Spinal cord (tissue), 10 donors: ENCODE measurements at places on chromosomes 1 and 21.

DNA sequence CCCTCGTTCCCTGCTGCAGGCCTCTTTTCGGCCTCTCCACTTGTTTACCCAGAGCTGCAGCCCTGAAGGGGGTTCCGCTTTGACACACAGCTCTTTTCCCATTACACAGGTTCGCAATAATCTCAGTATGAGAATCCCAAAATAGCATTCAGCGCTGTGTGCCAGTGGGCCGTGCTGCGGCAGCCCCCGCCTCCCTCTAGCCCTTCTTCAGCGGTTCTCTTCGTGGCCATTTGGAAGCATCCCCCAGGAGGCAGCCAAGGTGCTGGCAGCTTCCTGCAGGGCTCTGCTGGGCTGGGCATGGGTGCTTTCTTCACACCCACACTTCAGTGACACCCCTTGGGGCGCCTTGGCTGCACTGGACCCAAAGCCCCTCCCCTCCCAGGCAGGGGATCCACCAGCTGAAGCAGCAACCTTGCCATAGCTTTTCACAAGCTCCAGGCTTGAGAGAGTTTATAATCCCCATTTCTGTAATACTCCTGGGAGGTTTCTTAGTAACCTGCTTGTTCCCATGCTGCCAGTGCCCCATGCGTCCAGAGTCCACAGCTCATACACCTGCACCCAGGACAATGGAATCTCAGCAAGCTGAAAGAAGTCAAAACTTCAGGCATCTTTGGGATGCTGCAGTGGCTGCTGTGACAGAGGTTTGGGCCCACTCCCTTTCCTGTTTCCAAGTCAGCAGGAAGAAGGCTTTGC lies 8.1 kb downstream of the NCF2 start:
- no peak for DNase-seq

DNA sequence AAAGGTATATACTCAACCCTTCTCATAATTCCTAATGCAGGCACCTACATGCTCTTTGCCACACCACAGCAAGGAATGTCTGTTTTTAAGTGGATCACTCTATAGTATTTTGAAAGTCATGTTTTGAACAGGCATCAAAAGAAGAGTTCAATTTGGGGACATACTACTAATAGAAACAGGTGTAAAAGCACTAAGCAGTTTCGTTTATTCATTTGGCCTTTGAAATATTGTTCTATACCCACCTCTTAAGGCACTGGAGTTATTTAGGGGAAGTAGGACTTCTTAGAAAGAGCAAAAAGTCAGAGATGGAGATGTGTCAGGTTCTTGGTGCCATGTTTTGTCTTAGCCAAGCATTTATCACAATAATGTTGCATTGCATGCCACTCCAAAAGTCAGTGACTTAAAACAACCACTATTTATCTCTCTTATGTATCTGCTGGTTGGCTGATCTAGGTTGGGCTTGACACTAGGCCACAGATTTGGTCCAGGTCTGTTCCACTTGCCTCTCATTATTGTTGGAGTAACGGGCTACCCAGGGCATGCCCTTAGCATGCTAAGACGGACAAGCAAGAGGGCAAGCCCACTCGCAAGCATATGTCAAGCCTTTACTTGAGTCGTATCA lies 107.5 kb downstream of the RGL1 start:
- no peak for DNase-seq

DNA sequence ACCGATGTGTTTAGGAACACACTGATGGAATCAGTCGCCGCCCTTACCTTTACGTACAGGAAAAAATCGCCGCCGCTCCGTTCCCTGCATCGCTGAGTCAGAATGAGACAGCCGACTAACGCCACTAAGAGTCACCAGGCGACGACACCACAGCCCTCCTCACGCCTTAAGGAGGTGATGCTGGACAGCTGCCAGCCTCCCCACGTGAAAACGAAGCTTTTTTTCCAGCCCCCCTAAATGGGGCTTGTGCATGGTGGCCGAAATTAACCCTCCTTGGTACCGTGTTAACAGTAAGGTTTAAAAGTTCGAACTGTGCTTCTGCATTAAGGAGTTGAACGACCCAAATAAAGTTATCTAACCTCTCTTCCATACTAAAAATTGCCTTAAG lies 511 bp downstream of the DNTTIP2 start:
- no peak for DNase-seq

GRCh38 chr1:223741861-223742260 lies 29.5 kb downstream of the CAPN2 start:
- DNase-seq, result no peak

DNA sequence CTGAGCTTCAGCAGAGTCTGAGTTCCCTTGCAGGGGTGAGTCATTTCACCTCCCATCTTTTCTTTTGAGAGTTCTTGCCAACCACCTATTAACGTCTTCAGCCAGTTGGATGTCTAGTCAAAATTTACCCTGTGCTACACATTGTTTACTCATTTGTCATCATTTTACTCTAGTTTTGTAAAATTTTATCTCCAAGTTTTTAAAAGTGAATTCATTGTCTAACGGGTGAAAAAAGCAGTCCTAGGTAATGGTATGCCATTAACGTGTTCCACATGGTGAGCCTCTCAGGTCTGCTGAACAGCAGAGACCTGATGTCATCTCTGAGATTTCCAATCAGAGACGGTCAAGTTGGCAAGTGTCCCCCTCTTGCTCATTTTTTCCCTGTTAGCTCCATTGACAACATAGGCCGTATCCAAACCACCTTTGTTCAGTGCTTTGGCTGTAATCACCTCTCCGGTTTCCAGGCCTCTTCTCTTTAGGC lies 85.4 kb downstream of the TBX15 start:
- no peak for DNase-seq

GRCh38 chr1:225595974-225596551 lies 56.9 kb downstream of the ENAH start:
- DNase-seq, result no peak

DNA sequence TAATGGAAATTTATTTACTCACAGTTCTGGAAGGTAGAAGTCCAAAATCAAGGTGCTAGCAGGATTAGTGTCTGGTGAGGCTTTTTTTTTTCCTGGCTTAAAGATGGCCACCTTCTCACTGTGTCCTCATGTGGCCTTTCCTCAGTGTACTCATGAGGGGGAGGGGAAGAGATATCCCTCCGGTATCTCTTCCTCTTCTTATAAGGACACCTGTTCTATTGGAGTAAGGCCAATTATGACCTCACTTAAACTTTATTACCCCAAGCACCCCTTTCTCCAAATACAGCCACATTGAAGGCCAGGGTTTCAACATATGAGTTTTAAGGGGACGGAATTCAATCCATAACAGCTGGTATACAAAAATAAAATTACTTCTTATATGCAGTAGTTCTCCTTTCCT lies 203.7 kb upstream of the C1orf87 start:
- DNase-seq, result no peak

DNA sequence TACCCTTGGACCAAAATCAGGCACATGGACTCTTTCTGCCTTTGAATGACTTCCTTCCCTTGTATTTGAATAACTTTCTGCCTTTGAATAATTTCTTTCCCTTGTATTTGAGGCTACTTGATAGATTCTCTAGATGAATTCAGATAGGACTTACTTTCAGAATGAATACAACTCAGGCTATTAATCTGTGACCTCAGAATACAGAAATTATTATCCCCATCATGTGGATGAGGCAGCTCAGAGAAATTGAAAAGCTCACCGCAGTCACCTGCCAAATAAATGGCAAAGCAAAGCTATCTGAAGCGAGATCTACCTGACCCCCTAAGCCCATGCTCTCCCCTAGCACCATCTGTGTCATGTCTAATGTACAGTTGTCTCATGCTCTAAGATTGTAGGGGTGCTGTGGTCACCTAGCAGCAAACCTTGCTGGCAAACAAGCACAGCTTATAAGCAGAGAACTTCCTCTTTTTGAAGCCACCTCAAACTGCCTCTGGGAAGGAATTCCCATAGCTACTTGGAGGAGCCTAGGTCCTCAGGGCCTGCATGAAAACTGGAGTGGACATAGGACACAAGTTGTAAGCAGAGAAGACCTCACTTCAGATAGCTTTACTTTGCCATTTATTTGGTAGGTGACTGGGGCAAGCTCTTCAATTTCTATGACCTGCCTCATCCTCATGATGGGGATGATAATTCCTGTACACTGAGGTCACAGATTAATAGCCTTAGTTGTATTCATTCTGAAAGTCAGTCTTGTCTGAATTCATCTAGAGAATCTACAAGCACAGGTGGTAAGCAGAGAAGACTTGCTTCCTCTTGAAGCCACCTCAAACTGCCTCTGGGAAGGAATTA lies 66.1 kb downstream of the FASLG start:
- DNase-seq, result no peak

DNA sequence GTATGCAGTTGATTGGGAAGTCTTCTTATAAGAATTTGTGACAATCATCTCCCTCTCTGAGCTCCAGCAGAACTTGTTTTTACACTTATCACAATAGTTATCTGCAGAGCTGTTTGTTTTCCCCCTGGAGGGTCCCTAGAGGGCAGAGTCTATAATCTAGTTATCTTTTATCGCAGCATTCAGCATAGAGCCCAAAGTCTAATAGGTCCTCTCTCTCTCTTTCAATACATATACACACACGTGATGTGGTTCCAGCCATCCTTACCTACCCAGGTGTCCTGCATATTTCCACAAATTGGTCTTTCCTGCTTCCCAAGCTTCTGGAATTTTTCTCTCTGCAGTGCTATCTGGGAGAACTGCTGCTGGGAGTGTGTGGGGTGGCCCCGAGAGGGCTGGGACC lies 229.6 kb upstream of the KIAA0040 start:
- no peak for DNase-seq

DNA sequence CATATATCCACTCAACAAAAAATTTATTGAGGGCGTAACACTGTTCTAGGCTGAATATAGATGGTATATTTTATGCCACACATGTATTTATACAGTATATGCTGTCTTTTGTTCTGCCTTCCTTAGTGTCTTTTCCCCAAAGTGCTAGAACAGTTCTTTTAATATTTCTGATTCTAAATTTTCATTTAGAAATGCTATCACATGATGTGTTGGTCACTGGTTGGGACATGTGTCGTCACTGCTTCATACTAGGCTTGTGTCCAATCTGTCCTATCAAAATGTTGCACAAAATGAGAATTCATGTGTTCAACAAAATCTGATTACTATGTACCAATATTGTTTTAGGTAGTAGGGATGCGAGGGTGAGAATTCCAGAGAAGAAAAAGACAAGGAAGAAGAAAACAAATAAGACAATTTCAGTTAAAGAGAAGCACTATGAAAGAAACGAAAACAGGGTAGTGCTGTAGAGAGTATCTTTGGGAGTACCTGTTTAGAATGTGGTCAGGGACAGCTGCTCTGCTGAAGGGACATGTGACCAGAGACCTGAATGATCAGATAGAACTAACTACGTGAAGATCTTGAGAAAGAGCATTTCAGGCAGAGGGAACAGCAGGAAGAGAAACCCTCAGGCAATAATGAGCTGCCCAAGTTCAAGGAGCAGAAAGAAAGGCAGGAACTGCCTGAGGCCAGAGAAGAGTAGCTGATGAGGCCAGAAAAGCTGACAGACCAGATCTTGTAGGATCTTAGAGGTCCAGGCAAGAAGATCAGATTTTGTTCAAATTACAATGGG lies 1.3 kb downstream of the KMO start:
- no peak for DNase-seq

DNA sequence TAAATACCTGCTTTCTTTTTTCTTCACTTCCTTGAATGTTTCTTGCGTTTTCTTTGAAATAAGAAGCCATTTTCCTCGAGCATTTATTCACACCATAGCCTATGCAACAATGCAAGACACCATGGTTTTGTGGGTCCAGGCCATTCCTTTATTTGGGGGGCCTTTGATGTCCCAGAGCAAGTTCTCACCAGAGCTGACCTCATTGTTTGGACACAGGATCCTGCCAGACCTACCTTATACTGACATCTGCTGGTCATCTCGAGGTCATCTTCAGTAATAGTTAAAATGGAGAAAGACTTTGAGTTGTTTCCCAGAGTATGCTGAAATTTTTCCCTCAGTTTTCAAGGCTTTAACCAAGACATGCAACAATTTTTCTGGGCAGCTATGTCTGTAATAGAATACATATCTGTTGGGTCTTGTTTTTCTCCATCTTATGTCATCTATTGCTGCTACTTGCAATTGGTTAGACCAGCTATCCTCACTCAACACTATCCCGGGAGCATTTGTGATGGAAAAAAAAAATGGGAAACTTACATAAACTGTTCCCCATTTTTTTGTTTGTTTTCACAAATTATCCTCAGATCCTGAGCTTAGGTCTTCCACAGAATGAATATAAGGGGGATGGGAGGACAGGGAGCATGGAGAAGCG lies 34.0 kb upstream of the BACE2 start:
- DNase-seq, result peak; percentile 80

- no peak for DNase-seq
Observed at GRCh38 chr1:204139088-204139487, 12.8 kb downstream of the ETNK2 start.

DNA sequence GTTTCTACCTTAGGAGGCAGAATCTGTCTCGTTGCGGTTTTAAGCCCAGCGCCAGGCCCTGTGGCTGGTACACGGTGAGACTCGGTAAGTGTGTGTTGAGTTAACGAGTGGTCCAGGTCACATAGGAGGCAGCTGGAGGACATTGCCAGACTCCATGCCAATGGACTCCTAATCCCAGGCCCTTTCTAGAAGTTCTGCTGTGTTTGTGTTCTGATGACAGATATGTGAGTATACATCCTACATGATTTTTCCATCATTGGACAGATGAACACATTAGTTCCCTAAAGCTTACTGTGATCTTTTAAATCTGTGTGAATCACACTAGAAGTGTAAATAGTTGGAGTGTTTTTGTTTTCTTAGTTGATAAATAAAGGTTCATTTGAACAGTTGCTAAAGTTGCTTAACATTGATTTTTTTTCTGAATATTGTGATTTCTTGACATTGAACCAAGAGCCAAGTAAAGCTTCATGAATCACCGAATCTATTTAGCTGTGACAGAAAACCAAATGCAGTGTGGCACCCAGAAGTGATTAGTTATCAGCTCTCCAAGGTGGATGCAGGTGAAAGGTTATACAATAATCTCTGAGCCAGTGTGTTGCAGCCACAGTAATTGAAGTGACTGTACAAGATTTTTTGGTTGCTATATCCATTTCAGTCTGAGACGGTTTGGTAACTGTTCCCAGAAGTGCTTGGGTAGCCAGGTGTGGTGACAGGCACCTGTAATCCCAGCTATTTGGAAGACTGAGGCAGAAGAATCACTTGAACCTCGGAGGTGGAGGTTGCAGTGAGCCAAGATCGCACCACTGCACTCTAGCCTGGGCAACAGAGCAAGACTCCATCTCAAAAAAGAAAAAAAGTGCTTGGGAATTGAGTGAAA lies 46.3 kb downstream of the DOP1B start:
- DNase-seq, result no peak

GRCh38 chr1:194104247-194104844 lies 917.9 kb upstream of the B3GALT2 start:
- no peak for DNase-seq

- no peak for DNase-seq
Observed at GRCh38 chr1:109791495-109792043, 27.8 kb upstream of the EPS8L3 start.

- no peak for DNase-seq
Observed at GRCh38 chr1:178075333-178075732, 18.6 kb upstream of the RASAL2 start.
